ENCODE measurements at places on chromosomes 11 and 22.

- no peak for DNase-seq
Measured at GRCh38 chr11:128428935-128429334, 158.4 kb downstream of the ETS1 start.

DNA sequence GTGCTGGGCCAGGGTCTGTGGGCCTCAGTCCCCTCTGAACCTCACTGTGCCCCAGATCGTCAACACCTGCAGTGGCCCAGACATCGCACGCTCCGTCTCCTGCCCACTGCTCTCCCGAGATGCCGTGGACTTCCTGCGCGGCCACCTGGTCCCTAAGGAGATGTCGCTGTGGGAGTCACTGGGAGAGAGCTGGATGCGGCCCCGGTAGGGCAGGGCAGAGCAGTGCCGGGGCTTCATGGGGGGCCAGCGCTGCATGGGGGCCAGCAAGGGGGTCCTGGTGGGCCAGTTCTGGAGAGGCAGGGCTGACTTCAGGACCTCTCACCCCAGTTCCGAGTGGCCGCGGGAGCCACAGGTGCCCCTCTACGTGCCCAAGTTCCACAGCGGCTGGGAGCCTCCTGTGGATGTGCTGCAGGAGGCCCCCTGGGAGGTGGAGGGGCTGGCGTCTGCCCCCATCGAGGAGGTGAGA, 16.3 kb downstream of the EPS8L2 start:
- DNase-seq = no peak

DNA sequence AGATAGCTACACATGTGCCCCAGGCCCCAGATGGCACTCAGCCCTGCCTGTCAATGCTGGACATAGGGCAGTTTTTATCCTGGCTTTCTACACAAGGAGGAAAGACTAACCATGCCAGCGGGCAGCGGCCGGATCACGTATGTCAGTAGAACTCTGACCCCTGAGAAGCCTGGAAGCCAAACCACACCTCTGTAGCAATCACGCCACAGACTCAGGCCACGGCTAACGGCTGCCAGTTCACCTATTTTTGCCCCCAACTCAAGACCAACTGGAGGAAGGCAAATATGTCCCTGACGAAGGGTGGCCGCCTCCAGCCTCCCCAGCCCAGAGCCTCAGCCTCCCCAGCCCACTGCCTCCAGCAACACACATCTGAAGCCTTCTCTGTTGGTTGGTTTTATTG, 7.2 kb upstream of the CD81 start:
- DNase-seq = no peak

- DNase-seq = no peak
Measured at GRCh38 chr11:78290293-78291176, 101.8 kb downstream of the USP35 start.

DNA sequence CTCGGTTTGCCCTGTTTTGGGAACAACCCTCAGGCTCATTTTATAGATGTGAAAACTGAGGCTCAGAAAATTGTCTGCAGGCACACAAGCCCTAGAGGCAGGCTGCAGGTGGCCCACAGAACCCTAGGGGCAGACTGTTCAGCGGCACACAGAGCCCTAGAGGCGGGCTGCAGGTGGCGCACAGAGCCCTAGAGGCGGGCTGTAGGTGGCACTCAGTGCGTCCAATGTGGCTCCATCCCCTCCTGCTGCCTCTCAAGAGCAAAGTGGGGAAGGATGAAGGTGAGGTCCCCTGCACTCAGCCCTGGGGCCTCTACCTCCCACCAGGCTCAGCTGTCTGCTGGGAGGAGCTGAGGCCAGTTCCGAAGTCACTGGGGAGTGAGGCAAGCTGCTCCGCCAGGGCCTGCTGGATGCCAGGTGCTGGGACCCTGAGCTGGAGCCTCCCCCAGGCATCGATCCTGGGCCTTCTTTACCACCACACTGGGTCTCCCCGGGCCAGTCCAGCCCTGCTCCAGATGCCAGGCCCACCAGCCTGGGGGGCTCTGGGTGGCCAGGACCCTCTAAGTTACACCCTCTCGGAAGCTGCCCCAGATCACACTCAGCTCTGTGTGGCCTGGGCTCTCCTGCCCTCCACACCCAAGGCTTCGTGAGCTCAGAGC, 2.3 kb downstream of the ACY3 start:
- no peak for DNase-seq

GRCh38 chr11:8086001-8086479, 5.0 kb downstream of the TUB start:
- no peak for DNase-seq

GRCh38 chr11:11747570-11747969, 94.2 kb upstream of the USP47 start:
- no peak for DNase-seq

DNA sequence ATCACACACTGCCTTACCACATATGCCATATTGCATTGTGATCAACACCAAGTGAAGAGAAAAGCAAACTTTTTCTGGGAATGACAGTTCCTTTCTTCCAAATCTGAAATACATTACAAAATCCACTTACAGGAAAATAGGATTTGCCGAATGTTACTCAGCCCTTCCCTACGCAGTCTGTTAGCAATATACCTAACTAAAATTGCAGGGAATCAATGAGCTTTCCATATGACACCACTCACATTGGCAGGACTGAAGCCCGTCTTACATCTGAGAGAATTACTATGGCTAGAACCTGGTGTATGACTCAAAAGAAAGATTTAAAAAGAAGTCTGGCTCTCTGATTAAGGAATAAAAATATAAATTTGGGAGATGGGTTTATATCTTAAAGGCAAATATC, 136.0 kb downstream of the LRRC4C start:
- no peak for DNase-seq

DNA sequence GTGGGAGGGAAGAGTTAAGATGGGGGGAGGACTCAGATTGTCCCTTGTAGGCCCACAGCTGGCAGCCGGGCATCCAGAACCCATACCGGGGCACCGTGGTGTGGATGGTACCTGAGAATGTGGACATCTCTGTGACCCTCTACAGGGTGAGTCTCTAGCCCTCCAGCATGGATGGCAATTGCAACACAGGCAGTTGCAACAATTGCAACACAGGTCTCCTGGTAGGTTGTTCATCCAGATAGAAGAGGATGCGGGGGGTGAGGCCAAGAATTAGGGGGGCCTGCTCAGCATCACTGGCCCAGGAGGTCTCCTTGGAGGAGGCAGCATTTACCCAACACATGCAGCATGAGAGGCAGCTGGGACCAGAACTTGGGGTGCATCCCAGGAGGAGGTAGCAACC, 3.4 kb downstream of the EHBP1L1 start:
- DNase-seq = no peak

- DNase-seq = no peak
Measured at GRCh38 chr11:116707746-116708145, 65.0 kb downstream of the BUD13 start.

DNA sequence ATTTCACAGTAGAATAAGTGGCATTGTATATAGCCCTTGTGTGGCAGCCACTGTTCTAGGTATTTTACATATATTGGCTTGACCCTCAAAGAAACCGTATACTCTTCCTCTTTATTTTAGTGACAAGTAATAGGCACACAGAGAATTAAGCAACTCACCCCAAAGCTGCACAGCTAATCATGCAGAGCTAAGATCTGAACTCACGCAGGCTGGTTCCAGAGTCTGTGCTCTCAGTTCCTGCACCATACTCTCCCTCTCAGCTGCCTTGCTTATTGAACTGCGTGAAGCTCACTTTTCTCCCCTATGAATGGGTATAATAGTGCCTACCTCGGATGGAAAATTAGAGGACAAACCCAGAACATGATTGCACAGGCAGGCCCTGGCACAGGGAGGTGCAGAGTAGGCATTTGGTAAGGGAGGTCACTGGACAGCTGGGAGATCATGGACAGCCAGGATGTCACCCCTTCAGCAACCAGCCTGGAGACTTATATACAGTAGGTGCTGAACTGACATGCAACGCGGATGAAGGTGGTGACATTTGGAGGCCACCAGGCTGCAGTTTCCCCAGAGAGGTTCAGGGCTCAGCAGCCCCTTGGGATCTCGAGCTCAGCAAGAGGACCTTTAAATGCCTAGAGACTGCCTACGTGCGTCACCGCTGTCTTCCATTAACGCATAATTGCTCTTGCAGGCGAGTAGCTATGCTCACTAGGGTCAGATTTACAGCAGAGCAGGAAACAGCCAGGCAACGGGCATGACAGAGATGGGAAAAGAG, 78.4 kb upstream of the TP53I11 start:
- no peak for DNase-seq

DNA sequence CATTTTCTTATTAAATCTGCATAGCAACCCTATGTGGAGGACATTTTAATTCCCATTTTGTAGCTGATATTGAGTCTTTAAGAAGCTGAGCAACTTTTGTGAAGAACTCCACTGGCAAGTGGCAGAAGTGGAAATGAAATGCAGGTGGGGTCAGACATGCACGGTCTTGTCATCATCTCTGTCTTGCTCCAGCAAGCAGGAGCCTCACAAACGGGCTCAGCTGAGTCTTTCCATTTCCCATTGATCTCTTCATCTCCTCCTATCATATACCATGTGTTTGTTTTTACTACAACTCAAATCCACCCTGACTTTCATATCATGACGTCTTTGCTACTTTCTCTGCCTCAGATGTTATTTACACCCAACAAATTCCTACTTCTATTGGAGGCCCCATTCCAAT, 97.9 kb upstream of the TENM4 start:
- DNase-seq = no peak

- DNase-seq = no peak
Measured at GRCh38 chr11:113504071-113504470, 28.9 kb upstream of the DRD2 start.

DNA sequence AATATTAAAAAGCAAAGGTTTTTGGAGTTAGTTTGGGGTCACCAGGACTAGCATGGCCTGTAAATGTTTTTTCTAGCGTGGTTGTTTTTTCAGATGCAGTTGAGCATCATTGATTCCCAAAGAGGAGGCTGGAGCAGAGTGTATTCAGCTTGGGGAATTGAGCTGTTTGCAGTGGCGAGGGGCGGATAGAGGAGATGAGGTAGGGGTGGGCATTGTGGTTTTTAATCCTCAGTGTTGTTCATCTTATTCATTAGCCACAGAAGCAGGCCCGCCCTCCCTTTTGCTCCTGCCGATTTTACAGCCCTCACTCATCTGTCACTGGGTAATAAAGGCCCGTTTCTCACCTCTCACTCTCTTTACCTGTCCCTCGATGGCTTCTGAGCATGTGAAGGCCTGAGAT, 51.4 kb downstream of the NF2 start:
- no peak for DNase-seq

- DNase-seq = no peak
Measured at GRCh38 chr11:44127130-44127529, 31.7 kb downstream of the EXT2 start.

- DNase-seq = no peak
Measured at GRCh38 chr11:90818196-90818745, 595.4 kb upstream of the CHORDC1 start.

DNA sequence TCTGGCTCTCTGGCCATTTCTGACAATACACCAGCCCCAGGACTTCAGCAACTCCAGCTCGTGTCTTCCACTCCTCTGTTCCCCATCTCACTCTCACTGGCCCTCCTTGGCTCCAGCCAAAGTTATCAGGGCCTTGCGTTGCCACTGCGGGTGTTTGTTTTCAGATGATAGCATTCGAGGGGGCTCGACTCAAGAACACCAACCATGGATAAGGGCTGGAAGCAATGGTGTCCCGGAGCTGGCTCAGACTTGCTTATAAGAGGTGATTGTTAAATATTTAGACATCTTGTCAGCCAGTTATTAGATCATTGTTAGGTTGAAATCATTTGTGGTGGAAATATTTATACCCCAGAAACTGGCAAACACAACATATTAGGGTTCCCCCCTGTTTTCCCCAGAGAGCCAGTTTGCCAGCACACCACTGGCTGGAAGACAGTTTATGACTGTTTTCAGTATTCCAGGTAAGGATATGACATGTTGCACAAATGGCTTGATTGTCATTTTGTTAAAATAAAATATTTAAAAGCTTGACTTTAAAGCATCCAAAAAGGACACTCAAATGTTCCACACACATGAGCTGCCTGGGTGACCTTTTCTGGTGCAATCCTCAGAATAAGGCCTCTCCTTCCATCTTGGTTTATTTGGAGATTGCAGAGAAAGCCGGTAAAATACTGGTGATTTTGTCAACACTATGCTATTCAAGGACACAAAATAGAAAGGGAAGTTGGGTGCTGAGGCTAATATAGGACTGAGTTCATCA, 98.3 kb downstream of the FBXO7 start:
- DNase-seq = no peak

DNA sequence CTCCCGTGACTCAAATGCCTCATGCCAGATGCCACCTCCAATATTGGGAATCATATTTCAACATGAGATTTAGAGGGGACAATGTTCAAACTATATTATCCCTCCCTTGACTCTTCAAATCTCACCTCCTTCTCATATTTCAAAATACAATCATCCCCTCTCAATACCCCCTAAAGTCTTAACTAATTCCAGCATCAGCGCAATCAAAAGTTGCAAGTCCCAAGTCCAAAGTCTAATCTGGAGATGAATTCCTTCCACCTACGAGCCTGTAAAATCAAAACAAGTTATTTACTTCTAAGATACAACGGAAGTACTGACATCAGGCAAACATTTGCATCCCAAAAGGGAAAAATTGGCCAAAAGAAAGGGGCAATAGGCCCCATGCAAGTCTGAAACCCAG, 67.2 kb upstream of the SC5D start:
- no peak for DNase-seq

DNA sequence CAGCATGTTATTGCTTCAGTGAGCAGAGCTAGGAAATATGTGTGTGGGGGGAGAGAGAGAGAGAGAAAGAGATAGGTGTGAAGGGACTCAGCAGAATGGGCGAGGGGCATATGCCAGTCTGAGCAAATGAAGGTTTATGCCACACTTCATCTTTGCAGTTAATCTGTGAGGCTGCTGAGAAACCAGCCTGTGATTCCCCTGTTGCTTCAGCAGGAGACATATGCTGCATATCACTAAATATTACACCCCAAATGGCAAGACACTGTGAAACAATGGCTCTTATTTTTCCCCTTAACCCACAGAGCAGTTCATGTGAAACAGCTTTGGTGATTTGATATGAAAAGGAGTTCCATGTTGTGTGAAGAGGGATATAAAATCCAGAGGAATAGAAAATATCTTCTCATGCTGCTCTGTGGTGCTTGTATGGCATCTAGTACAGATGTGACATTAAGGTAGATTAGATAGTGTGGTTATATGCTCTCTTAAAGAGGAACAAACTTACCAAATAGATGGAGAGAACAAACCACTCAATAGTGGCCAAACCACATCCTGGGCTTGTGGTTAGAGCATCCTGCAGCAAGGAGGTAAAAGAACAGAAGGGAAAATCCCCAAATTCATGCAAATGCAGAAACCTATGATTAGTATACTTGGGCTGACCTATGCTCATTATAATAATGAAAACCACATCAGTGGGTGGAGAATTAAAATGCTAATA, 864.2 kb downstream of the FAM181B start:
- peak; percentile 46 for DNase-seq

GRCh38 chr22:23119494-23120414, 22.0 kb downstream of the RSPH14 start:
- DNase-seq = no peak

- DNase-seq = no peak
Measured at GRCh38 chr11:126925321-126926093, 75.1 kb downstream of the KIRREL3 start.

All from stimulated activated CD8-positive, alpha-beta memory T cell treated with anti-CD3 and anti-CD28 coated beads, Interleukin-7, amount 100 ng/mL, for 1 hour (primary cell).